HFF-Myc (cell line): ENCODE measurements at places on chromosomes 3 and 15.

- DNase-seq, result no peak
Measured at GRCh38 chr3:152910966-152911365, 76.0 kb downstream of the P2RY1 start.

DNA sequence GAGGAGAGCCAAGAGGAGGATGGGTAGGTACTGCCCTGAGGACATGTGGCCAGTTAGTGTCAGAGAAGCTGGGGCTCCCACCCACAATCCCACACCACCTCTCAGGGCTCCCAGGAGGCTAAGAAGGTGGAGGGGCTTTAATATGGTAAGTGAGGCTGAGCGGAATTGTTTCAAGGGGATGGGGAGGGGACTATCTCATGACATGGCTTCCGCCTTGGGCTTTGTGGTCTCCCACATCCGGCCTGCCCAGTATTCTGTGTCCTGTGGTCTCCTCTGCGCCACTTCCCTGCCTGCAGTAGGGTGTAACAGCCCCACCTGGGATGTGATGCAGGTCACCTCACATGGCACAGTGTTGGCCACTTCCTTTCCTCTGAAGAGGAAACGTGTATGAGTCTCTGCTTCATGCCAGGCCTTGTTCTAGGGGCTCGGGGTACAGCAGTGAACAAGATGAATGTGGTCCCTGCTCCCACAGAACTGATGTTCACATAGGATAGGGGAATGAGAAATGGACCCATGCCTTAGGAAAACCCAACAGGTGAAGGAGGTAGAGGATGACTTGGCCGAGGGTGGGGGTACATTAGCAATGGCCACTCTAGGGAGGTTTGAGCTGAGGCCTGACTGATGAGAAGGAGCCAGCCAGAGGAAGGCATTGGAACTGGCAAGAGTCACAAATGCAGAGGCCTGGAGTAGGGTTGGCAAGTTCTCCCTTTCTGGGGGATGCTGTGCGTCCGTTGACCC, 3.2 kb downstream of the NEIL1 start:
- DNase-seq, result no peak

DNA sequence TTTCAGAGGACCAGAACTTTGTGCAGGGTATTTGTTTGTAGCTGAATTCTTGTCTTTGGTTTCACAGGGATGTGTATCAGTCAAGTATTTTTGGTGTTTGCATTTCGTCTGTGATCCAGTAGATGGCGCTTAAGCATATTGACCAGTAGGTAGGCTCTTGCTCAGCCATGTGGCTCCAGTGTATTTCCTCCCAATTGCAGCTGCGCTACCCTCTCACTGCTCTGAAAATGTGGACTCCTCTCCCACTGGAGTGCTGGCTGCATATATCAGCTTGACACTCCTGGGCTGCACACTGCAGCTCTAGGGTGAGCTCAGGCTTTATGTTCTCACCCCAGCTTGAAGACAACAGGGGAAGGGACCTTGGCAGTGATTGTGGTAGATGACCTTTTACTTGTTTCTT, 1264.3 kb upstream of the ALCAM start:
- DNase-seq, result peak; percentile 1

DNA sequence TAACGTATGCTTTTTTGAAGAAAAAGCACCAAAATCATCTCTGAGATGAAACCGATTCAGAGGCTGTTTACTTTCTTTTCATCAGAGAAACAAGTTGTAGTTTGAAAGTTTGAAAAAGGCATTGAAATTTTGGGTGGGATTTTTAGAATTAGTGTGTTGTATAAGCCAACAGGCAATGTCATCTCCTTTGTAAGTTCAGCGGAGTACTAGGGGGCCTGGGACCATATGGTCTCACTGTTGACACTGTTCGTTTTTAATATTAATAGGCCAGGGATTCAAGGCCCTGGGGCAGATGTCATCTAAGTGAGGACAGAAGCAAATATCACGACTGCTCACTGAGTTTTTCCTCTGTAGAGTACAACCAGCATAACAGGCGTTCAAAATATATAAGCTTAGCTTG, 256.2 kb upstream of the RARB start:
- no peak for DNase-seq

DNA sequence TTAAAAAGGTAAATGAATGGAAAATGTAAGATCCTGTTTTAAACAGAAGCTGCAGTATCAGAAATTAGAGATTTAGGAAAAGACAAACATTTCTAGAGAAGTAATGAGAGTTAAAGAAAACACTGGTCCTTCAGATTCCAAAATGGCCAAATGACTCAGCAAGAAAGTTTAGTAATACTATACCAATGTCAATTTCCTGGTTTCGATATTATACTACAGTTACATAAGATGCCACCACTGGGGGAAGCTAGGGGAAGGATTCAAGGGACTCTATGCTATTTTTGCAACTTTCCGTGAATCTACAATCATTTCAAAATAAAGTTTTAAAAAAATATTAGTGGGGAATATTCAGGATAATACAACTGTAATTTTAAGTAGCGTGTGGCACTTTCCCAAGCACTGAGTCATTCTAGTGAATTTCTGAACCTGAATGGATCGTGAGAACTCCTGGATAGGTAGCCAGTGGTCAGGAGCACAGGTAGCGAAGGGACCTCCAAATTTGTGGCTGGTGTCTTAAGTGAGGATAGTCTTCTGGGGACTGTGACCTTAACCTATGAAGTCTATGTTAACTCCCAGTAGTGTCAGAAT, 37.6 kb downstream of the TMCC1 start:
- DNase-seq, result no peak

GRCh38 chr15:88630141-88630721, 8.6 kb upstream of the ISG20 start:
- no peak for DNase-seq

- DNase-seq, result no peak
Measured at GRCh38 chr15:89749054-89749453, 2.0 kb downstream of the MESP1 start.

DNA sequence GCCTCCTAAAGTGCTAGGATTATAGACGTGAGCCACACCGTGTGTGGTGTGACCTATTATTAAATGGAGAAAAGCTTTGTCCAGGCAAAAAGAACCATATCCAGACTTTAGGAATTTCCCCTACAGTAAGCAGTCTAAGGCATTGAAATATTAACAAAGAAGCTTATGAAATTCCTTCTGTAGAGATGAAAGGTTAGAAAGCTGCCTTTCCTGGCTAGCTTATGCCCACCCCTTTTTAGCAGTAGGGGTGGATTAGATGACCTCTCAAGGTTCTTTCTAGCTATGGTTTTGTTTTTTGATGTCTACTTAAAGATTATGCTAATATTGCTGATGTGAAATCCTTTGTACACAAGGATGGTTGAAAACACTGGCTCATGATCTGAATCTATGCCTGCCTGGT, 13.9 kb downstream of the OXSM start:
- no peak for DNase-seq

- DNase-seq, result no peak
Measured at GRCh38 chr3:38497031-38497430, 891 bp downstream of the EXOG start.

GRCh38 chr3:52144796-52145735, 9.2 kb downstream of the POC1A start:
- no peak for DNase-seq

GRCh38 chr3:53079791-53080555, 34.1 kb upstream of the SFMBT1 start:
- no peak for DNase-seq

DNA sequence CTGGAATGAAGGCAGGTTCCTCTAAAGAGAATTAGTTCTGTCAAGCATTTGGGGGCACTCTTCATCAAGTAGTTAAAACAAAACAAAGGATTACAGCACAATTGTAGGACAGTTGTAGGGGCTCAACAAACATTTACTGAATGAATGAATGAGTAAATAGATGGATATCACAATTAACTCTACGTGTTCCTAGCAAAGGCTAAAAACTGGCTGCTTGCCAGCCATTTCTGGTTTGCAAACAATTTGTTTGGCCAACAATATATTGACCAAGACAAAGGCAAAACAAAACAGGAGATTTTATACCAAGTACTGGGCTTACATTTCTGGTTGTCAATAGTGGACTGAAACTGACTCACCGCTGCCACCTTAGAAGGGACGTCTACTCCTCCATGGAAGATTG, 116.8 kb downstream of the ZNF280D start:
- no peak for DNase-seq

- DNase-seq, result no peak
Measured at GRCh38 chr15:69914040-69914439, 183.7 kb downstream of the TLE3 start.

DNA sequence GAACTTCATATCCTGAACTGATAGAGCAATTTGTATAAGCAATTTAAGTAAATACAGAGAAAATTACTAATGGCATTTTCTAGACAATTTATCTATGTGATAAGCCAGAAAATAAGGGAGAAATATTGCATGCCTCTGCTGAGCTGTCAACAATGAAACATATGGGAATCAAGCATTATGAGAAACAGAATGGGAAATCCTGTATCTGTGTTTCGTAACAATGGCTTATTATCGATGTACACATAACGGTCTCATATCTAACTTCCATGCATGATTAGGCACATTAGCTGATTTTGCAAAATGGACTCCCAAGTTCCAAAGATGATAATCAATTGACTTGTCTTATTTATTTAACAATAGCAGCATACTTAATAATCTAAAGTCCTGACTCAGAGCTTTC, 30.4 kb upstream of the KCNMB2 start:
- no peak for DNase-seq

DNA sequence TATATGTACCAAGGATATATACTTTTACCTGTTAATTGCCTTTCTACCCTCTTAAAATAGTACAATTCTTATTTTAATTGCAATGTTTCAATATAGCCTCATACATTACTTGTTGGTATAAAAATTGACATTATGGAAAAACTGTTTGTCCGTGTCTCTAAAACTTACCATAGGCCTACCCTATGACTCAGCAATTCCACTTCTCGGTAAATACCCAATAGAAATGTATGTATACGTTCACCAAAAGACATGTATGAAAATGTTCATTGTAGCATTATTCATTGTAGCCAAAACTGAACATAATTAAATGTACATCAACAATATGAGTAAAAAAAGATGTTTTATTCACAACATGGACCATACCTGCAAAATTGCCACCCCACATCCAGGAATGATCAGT, 679.2 kb upstream of the UBE2E2 start:
- DNase-seq, result no peak

DNA sequence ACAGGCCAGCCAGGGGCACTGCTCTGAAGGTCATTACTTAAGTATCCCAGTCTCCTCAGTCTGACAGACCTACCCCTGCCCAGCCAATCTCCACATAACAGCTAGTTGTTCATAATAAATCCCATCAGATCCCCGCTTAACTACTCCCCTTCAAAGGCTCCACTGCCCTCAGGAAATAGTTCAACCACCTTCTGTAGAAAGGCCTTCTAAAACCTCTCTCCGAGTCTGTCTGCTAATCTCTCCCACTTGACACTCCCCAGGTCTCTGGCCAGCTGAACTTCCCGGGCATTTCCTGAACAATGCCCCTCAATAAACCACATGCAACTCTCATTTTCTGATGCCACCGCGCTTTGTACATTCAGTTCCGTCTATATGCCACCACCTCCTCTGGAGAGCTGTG, 6.0 kb downstream of the PRC1 start:
- DNase-seq, result no peak

DNA sequence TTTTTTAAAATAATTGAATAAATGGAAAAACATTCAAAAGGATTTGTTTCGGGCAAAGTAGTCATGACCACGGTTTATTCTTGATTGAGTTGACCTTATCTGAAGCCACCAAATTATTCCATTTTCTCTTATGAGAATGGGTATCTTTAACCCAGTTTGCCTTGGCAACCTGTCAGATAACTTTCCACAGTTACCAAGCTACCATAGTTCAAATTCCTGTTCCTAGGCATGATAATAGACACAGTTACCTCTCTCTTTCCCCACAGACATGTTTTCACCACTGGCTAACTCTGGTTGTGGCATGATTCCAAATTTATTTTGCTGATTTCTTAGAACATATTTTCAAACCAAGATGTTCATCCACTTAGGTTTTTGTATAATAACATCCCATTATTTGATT, 84.9 kb downstream of the NECTIN3 start:
- no peak for DNase-seq

DNA sequence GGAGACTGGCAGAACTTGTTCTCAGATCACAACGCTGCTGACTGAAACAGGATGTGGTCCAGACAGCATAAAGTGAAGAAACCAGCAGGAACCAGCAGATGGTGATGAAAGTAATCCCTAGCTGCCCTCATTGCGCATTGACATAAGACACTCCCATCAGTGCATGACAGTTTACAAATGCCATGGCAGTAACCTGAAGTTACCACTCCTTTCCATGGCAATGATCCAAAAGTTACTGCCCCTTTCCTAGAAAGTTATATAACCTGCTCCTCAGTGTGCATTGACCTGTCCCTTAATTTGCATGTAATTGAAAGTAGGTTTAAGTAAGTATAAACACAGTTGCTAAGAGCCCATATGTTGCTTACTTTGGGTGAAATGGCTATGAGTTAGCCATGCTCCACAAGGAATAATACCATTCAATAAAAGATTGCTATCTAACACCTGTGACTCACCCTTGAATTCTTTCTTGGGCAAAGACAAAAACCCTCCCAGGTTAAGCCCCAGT, 149.1 kb upstream of the CD96 start:
- DNase-seq, result peak; percentile 16

- no peak for DNase-seq
Measured at GRCh38 chr15:44882499-44882968, 74.0 kb upstream of the TERB2 start.
